ENCODE measurements at places on chromosomes 1 and 21. TPM values are rescaled to one million over a fixed set of nuclear protein-coding genes. Genes with fewer than 3 reads are reported as not detected.

- DNase-seq: no peak
Observed at GRCh38 chr21:44695184-44695583, 1.8 kb upstream of the KRTAP10-12 start.

DNA sequence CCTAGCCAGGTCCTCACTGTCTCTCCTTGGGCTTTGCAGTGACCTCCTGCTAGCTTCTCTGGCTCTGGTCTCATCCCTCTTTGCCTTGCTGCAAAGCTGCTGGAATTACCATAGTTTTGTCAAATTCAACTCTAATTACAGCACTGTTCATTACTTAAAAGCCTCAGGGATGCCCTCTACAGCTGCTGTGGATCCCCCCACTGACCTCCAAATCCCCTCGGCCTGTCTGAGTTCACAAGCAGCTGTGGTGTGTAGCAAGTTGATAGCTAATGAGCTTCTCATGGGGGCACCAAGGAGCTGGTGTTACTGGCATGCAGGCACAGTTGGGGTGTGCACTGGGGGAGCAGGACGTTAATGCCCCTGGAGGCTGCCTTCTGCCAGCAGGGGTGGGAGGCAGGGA is 24.8 kb downstream of the NIPAL3 start:
- DNase-seq: no peak

GRCh38 chr1:78075621-78076020 is 29.9 kb downstream of the GIPC2 start:
- no peak for DNase-seq

GRCh38 chr1:1529321-1529720 is 11.1 kb downstream of the TMEM240 start:
- no peak for DNase-seq

GRCh38 chr1:7410156-7410555 is 360.9 kb upstream of the VAMP3 start:
- DNase-seq: no peak

- no peak for DNase-seq
Observed at GRCh38 chr1:230870916-230871315, 2.6 kb upstream of the C1orf198 start.

DNA sequence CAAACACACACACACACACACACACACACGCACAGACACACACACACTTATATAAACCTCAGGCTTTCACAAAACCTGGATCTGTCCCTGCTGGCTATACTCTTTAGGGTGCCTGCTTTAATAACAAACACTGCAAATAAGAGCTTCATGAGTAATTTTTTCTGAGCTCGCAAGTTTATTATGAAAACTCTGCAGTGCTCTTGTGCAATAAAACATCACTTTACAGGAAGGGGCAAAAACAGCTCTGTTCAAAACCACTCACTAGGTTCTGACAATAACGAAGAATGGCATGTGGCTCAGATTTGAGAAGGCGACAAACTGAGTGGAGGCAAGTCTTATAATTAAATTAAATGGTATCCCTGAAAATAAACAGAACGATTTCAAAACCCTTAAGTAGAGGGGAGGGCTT is 42.6 kb upstream of the CTPS1 start:
- DNase-seq: no peak

- no peak for DNase-seq
Observed at GRCh38 chr1:234398849-234399381, 25.7 kb downstream of the COA6 start.

Gene F13B
- total RNA-seq: 0.10 TPM

Data from HT-29 (cell line).